H1 (cell line): ENCODE measurements at places on chromosomes 2 and 18.

GRCh38 chr2:86520153-86520552, 43.1 kb downstream of the CHMP3 start:
- no peak for DNase-seq

DNA sequence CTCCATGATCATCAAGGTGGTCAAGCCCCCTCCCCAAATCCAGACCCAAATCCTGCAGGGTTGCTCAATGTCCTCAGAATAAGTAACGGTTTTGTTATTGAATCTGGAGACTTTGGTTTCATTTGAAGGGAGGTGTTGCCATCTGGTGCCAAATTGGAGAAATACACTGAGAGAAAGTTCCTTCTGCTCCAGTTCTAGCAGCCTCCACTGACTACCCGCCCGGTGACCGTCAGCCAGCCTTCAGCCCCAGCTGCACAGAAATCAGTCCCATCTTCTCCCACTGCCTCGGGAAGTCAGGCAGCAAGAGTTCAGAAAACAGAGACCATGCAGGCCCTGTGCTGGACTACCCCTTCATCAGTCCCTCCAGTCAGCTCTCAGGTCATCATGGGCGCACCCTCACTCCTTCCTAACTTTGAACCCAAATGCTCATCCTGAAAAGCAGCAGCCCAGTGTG, 38.7 kb downstream of the PKDCC start:
- peak; percentile 65 for DNase-seq

GRCh38 chr18:28455971-28456370, 279.0 kb upstream of the CDH2 start:
- no peak for DNase-seq

DNA sequence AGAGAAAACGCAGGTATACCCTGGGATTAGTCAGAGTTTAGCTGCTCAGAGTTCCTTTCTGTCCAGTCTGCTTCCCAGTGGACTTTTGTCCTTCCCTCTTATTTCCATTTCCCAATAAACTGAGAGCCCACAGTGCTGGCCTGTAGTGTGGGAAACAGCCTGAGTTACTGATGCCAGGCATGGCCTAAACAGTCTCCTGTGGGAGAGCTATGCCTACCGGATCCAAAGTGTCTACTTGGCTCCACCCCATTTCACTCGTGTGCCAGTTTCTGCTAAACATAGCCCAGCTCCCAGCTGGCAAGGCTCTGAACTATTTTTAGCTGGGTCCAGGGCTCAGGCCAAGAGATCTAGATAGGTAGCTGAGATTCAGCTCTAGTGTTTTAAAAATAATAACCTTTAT, 15.6 kb upstream of the PPP1CB start:
- DNase-seq = no peak

- no peak for DNase-seq
These were observed 355.2 kb downstream of the ZNF516 start for GRCh38 chr18:76139844-76140243.

GRCh38 chr2:166891727-166892126, 3.4 kb downstream of the XIRP2 start:
- DNase-seq = no peak

- DNase-seq = no peak
These were observed 41.4 kb upstream of the MAPRE2 start for GRCh38 chr18:34999756-35000289.

DNA sequence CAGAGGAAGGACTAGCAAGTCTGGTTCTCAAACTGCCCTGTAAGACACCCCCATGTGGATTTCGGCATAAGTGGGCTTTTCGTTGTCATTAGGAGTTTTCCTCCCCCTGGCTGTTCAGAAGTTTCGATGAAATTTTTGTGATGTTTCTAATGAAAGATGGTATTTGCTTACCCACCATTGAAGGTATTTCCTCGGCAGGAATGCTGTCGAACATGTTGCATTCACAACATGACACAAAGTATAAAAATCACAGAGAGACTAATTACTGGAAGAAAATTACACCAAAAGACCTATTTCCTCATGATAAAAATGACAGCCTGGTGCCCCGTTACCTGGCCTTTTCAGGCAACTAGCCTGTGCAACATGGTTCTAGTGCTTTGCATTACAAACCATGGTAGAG, 144.9 kb downstream of the TXNL1 start:
- no peak for DNase-seq

DNA sequence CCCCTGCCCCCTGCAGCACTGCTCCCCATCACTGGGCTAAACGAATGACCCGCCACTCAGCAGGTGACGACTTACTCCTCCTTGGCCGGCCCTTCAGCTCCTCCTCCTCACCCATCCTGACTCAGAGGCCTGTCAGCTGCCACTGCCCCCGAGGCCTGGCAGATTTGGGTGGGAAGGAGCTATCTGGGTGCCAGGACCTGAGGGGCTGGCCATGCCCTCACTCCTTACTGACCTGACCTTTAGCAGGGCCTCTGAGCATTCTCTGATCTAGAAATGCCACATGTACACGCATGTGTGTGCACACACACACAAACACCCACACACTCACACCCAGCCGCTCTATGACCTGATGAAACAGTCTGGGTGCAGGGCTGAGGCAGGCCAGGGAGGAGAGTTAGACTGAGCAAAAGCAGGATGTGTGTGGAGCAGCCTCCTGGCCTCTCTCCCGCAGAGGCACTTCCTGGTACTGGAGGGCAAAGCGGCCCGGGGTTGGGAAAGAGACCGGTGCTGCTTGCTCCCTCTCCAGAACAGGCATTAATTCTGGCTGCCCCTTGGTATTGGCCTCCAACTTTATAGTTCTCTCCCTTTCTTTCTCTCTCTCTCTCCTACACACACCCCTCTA, 68.0 kb downstream of the ZFP36L2 start:
- DNase-seq = no peak

DNA sequence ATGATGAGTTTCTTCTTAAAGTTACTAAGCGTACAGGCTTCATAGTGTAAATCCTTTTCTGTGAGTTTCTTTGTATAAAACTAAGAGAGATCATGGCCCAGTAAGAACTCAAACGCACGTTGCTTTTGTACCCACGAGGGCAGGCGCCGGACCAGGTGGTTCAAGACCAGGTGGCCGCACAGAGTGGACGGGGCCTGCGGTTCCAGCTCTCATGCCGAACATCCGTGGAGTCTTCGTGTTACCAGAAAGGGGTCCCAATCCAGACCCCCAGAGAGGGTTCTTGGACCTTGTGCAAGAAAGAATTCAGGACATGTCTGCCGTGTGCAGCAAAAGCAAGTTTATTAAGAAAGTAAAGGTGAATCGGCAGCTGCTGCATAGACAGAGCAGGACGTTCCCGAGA, 53.0 kb downstream of the KCNG2 start:
- no peak for DNase-seq

GRCh38 chr2:164091673-164092072, 355.9 kb upstream of the FIGN start:
- no peak for DNase-seq

GRCh38 chr2:73913414-73914054, 13.1 kb upstream of the DGUOK start:
- no peak for DNase-seq

GRCh38 chr2:132383956-132384355, 32.6 kb upstream of the GPR39 start:
- no peak for DNase-seq

GRCh38 chr2:12419803-12420202, 296.9 kb upstream of the TRIB2 start:
- DNase-seq = no peak

DNA sequence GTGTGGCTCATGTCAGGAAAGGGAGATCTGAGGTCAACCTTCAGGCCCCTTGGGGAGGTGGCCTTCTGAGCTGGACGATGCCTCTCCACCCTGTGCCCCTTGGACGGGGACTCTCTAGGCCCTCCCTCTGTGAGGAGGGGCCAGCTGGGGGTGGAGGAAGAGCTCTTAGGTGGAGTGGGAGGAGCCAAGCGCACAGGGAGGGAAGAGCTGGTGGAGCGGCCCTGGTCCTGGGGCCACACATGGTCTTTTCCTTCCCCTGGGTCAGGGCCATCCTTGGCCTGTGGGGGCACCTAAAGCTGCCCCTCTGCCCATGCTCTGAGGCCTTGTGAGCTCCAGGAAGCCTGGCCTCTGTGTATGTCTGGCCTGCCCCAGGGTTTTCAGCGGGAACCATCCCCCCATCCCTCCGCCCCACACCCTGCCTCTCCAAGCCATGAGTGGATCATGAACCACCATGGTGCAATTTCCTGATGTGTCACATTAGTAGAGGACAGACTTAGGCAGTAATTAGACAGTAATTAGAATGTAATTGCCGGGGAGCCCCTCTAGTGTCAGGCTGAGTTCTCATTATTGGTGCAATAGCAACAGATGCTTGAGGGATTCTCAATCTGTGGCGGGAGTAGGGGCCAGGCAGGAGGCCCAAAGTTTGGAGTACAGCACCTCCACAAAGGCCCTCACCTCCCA, 63.0 kb downstream of the GLI2 start:
- no peak for DNase-seq

GRCh38 chr2:150030436-150031190, 443.0 kb upstream of the MMADHC start:
- no peak for DNase-seq

- no peak for DNase-seq
These were observed 188.6 kb downstream of the TMEM182 start for GRCh38 chr2:102950371-102950946.

DNA sequence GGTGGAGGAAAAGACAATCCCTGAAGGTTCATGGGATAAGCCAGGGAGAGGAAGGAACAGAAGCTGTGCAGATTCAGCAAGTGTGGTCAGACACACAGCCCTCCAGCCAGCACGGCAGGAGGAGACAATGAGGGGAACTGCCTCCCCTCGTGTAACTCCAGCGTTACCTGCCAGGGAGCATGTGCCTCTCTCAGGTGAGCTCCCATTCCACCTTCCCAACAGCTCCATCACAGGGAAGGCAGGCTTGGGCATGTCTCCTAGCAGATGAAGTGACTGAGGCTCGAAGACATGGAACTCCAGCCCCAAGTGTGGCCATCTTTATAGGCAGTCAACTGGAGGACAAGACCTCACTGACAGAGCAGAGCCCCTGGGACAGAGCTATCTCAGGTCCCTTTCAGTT, 47.4 kb downstream of the ZBTB7C start:
- DNase-seq = no peak

DNA sequence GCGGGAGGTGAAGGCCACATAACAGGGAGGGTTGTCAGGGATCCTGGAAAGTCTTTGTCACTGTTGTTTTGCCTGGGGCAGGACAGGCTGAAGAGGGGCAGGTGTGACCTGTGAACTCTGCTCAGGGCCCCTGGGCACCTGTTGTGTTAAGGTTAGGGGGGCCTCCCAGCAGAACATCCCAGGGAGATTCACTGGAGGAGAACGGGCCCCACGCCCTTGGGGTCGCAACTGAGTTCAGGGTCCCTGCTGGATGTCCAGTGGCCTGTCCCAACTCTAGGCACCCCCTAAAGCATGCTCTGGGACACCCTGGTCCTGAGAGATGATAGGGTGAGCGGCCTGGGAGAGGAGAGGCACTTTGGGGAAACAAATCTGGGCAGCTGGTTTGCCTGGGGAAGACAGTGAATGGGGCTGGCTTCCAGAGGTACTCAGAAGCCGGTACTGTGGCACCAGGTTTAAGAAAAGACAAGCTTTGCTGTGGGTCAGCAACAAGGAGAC, 22.9 kb downstream of the GPR35 start:
- DNase-seq = no peak

DNA sequence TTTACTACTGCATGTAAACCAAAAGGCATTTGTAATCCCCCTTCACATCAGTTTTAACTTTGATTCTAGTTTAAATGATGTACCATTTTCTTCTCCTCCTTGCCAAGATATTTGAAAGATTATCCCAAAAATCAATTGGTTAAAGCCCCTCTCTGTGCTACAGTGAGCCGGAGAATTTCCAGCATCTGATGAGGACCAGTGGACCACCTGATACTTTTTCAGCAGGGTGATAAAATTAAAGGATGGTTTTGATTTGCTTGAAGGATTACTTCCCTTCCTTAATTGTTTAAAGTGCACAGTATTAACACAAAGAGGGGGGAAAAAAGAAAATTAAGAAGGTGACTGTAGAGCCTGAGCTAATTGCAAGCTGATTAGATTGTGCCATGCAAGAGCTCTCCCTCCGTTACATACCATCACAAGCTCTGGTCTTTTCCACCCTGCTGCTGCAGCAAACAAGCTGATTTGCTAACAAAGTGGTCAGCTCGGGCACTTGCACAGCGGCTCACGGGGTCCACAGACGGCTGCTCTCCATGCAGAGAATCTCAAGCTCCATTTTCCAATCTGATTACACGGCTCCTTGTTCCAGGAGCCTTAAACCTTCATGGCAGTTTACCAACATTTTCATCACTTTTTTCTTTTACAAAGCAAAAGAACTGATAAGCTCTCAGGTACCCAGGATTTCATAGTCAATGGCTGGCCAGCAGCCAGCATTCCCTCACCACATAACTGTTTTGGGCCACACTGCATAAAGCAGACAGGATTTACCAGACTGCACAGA, 22.1 kb downstream of the FIGN start:
- no peak for DNase-seq

DNA sequence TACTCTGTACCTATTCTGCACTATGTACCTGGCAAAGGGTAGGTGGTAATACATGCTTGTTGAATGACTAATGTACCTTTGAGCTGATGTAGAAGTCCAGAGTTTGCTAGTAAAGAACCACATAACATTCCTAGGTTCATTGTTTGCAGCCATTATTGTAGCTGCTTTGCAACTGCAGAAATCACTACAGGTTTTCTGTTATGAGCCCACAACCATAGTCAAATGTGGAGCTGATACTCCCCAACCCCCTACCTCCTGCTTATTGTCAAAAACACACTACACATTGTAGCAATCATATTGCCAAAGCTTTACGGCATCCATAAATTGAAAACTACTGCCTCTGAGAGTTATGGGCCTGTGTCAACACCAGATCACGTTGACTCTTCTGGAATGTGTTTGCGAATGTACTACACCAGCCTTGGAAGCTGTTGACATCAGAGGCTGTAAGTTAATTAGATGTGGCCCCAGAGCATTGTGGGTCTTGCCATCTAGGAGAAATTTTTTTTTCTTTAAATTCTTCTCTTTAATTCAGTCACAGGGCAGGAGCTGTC, 187.0 kb downstream of the AGPS start:
- no peak for DNase-seq

GRCh38 chr2:48398285-48399002, 131.5 kb upstream of the STON1 start:
- DNase-seq = no peak

DNA sequence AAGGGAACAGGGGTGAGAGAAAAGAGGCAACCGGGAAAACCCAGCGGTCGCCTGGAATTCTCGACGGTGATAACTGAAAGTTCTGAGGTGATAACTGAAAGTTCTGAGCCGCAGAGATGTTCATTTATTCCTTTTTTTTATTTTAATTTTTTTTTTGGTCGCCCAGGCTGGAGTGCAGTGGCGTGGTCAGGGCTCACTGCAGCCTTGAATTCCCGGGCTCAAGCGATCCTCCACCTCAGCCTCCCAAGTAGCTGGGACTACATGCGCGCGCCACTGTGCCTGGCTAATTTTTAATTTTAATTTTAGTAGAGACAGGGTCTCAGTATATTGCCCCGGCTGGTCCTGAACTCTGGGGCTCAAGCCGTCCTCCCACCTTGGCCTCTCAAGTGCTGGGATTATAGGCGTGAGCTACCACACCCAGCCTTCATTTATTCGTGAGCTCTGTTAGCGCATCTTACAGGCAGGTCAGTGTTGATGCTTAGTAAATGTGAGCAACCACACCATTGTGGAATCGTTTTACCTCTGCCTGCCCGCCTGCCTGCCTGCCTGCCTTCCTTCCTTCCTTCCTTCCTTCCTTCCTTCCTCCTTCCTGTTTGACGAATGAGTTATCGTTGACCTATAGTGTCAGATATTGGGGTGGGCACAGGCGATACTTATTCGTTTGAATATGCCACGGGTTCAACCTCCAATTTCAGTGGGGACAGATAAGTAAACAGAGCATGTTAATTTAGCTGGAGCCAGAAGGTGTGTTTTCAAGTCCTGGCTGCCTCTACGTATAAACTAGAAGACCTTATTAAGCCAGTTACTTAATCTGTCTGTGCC, 557 bp upstream of the E2F6 start:
- no peak for DNase-seq

- DNase-seq = no peak
These were observed 33.7 kb downstream of the ABI2 start for GRCh38 chr2:203361922-203362321.
